ENCODE measurements at places on chromosomes 2 and 18.

DNA sequence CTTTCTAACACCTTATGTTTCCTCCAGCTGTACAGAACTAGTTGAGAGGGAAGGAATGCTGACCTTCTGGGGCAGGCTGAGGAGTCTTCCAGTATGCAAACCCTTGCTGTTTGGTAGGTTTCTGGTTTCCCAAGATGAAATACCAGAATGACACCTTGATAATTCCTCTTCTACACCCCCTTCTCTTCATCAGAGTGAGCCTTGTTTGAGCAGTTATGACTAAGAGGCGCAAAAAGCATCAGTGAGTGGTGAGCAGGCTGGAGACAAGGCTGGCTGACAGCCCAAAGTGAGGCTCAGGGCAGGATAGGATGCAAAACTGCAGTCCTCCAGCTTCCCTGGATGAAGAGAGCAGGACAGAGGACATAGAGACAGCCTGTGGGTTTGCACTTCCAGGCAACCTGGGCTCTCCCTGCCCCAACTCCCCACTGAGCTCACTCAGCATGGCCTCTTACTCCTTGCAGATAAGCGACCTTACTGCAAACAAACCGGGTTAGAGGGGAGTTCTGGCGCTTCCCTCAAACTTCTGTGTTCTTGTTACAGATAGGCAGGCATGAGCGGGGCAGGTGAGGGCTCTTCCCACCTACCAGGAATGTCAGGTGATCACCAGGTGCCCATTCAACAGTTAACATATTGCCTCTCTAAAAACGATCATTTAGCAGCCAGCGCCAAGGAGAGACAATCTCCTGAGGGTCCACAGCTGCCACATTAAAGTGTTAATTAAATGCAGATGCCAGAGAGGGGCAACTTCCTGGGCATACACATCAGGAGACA, 5.4 kb downstream of the MPPE1 start:
- DNase-seq = no peak

DNA sequence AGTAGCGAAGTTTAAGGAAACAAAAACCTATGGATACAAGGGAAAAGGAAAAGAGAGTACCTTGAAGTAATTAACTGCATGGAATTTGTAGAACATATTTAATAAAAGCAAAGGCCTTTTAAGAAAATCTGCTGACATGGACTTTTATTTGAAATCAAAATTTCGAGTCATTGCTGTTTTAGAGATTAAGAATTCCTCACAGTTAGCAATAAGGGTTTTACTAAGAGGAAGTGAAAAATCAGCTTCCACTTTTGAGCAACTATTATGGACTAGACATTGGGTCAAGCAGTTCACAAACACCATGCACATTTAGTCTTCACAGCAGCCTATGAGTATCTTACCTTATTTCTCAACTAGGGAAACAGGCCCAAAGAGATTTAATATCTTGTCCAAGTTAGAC, 876.3 kb downstream of the BCL11A start:
- DNase-seq = no peak

- DNase-seq = no peak
These were observed 473.9 kb downstream of the ARHGAP15 start for GRCh38 chr2:143603035-143603655.

GRCh38 chr2:3262437-3263388, 114.9 kb downstream of the EIPR1 start:
- DNase-seq = no peak

- no peak for DNase-seq
These were observed 21.3 kb upstream of the TCF7L1 start for GRCh38 chr2:85111819-85112281.

- no peak for DNase-seq
These were observed 55.6 kb downstream of the RPL37A start for GRCh38 chr2:216554286-216554685.

DNA sequence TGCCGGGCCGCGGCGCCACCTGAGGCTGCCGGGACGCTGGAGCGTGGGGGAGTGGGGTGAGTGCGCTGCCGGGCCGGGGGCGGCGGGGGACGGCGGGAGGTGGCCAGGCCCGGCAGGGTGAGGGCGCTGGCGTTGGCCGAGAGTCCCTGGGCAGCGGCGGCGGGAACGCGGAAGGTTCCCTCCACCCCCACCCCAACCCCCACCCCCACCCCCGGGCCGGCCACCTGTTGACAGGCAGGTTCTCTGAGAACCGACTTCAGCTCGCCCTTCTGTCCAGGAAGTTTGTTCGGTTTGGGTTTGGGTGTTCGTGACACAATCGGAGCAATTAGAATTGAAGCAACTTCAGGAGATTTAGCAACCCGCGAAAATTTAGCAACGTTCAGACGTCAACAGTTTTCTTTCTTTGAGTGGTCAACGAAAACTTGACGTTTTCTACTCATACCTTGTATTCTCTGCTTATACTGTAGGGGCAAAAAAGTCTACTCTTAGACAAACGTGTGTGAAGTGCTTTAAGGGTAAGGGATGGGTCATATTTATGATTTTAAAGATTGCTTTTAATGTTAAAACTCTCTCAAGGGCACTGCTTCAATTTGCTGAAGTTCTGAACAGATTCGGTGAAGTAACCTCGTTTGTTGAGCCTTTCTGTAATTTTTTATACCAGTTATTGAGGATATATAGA, 9.3 kb downstream of the OTX1 start:
- DNase-seq = no peak

GRCh38 chr2:43102366-43103092, 123.9 kb downstream of the ZFP36L2 start:
- no peak for DNase-seq

GRCh38 chr18:75200071-75200470, 8.9 kb downstream of the PTGR3 start:
- DNase-seq = no peak

DNA sequence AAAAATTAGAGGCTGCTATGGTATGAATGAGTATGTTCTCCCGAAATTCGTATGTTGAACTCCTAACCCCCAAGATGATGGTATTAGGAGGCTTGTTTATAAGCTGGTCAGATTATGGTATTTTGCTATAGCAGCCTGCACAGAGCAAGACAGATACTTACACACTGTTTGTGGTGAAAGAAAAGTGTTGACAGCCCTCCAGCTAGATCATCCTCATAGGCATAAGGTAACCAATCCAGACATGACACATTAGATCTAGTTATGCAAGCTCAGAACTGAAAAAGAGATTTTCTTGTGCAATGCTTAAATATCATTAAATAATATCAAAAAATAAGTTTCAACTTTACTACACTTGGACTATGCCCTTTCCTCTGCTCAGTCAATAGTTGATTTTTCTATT, 107.1 kb downstream of the ABCA12 start:
- DNase-seq = no peak

- no peak for DNase-seq
These were observed 182.9 kb upstream of the SIX3 start for GRCh38 chr2:44758591-44758990.

DNA sequence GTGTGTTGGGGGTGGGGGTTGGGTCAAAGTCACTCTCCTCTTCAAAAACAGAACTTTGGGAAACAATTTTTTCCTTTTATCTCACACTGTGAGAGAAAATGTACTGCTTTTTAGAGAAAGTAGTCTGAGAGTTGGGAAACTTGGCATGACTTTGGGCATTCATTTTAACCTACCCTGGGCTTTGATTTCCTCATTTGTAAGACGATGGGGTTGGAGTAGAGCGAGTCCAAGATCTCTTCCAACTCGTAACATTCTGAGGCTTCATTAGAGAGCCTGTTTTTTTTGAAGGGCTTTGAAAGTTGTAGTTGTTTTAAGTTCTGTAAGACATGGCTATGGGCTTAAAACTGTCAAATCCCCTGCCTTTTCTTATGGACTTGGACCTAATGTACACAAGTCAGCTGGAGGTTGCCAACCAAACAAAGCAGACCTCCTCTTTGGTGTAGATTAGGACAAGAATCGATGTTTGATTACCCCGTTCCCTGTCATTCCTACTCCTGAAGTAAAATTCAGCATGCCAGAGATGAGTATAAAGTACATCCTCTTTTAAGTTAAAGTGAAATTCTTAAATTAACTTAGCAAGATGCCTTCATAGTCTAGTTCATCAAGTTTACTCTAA, 8.4 kb downstream of the PHLPP1 start:
- DNase-seq = no peak

- no peak for DNase-seq
These were observed 446 bp downstream of the COPS9 start for GRCh38 chr2:240135706-240136012.

DNA sequence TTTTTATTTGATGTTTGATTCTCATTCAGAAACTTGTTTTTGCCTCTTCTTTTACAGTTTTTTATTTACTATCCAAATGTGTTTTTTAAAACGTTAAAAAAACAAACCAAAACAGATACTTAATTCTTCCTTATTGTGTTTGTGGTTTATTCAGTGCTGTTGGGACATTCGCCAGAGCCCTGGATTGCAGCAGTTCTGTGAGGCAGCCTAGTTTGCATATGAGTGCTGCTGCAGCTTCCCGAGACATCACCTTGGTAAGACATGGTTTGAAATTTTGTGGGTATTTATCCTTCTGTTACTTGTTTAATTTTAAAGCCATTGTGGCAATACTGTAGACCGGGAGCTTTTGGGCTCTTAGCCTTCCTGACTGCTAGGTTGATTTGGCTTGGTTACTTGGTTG, 91.2 kb downstream of the MTA3 start:
- DNase-seq = no peak

DNA sequence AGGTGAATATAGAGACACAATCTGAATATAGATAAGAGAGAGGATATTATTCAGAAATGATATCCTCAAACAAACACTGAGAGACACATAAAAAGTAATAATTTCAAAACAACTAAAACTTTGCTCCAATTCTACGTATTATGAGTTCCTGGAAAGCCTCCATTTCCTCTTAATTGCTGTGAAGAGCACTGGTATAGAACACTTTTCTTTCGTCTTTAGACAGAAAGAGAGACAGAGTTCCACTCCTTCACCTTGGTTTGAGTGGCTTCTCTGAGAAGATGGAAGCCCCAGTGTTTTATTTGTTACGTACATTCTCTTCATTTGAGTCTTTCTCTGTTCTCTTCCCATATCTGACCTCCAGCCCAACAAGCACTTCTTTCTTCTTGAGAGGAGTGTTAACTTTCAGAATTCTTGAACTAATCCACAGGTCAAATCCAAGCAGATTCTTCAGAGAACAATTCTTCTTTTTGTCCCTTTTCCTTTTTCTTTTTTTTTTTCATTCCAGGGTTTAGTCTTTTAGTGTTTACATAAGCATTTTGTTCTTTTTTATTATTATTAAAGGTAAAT, 6.4 kb upstream of the PIK3C3 start:
- DNase-seq = no peak

GRCh38 chr2:197128126-197128525, 182.5 kb downstream of the ANKRD44 start:
- no peak for DNase-seq

- no peak for DNase-seq
These were observed 117.6 kb downstream of the POLE4 start for GRCh38 chr2:75076088-75076487.

Measured in GM12864 (cell line).